ENCODE measurements at places on chromosomes 2 and 18.

- no peak for DNase-seq
Measured at GRCh38 chr2:9285385-9285920, 78.8 kb downstream of the ASAP2 start.

DNA sequence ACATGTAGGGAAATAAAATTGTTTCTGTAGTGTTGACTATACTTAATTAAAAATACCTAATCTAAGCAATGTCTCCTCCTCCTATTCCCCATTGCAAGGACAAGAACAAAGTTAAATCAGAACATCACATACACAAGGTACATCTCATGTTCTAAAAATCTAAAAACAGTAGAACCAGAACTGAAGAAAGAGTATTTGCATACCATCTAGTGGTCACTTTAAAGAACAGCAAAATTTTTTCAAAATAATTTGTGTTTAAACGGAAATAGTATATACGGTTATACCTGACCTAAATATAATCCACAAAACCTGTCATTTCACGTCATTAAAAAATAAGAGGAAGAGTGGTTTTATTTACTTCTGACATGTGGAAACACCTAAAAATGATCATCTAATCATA is 294.3 kb upstream of the KCNH7 start:
- no peak for DNase-seq

DNA sequence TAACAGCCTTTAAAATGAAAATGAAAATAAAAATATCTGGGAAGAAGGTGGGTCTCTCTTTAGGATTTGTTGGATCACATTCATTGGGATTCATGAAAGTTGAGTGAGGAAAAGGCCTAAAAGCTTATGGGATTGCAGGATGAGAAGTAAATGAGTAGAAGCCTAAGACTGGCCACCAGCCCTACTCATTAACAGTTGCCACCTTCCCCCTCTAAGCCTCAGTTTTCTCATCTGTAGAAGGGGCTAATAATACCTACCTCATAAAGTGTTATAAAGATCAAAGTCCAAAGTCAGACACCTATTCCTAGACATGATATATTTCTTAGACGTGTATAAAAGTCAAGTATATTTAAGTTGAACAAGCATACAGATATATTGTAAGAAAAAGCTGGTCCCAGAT is 23.8 kb downstream of the RDH14 start:
- no peak for DNase-seq

GRCh38 chr2:23900541-23901322 is 26.2 kb downstream of the ATAD2B start:
- DNase-seq: peak; percentile 58

DNA sequence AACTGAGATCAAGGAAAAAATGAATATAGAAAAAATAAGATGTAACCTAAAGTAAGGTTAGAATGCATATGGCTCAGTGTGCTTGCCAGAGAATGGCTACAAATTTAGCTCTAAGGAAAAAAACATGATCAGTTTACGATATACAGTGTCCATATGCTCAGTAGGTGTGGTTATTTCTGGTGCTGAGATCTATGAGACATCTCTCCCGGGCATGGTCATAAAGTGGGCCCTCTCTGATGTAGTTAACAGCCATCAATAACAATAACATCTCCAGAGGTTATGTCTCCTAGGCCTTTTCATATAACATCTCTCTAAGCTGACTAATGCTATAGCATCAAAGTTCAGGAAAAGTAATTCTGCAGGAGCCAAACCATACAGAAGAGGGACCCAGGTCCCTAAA is 56.3 kb upstream of the UBE2E3 start:
- no peak for DNase-seq

DNA sequence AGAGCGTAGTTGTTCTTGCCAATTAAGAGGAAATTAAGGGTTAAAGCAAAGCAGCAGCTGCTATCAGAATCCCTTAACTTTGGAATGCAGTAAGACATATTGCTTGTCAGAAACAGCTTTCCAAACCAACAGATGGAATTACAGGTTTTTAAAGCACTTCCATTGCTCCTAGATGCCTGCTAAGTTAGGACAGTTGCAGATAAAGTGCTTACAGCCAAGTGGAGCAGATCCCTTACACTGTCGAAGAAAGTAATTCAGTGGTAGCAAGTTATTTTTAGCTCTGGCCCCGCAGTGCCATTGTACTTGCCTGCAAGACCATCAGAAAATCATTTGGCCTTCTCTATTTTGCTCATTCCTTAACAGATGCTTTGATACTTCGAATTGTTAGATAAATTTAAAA is 5.4 kb downstream of the PDK1 start:
- no peak for DNase-seq

DNA sequence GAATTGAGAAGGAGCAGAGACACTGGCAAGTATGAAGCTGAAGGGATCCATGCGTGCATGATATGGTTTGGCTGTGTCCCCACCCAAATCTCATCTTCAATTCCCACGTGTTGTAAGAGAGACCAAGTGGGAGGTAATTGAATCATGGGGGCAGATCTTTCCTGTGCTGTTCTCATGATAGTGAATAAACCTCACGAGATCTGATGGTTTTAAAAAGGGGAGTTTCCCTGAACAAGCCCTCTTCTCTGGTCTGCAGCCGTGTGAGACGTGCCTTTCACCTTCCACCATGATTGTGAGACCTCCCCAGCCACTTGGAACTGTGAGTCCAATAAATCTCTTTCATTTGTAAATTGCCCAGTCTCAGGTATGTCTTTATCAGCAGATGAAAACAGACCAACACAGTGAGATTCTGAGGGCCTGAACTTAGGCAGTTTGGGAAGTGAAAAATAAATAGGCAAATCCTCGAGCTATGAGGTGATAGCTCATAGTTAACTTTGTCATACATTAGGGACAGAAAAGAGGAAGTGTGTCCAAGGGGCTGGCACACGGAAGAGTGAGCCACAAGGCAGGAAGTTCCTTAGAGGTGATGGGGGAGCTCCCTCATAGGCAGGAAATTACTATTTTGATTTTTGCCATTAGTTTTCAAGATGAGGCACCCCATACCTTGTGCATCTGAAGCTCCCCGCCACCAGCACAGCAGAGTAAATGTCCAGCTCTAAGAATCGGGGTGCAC is 658.8 kb upstream of the ID2 start:
- DNase-seq: no peak

DNA sequence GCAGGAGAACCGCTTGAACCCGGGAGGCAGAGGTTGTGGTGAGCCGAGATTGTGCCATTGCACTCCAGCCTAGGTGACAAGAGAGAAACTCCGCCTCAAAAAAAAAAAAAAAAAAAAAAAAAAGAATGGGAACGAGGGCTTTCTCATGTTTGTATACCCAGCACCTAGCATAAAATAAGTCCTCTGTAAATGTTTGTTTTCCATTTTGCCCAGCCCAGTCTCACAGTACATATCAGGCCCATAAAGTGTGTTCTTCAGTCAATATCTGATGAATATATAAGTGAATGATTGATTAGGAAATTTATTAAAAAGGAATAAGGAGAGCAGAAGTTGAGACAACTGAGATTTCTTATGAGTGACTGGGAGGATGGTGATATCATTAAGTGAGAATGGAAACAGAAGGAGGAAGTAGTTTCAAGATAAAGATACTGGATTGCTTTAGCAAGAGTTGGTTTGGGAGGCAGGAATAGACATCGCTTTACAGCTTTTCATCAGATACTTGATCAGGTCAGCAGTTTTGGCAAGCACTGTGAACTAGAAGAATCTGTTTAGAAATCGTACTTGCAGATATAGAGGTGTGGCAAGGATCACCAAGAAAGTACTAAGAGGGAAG is 327.5 kb downstream of the KIAA1328 start:
- no peak for DNase-seq

GRCh38 chr2:103792042-103792441 is 1030.2 kb downstream of the TMEM182 start:
- no peak for DNase-seq

DNA sequence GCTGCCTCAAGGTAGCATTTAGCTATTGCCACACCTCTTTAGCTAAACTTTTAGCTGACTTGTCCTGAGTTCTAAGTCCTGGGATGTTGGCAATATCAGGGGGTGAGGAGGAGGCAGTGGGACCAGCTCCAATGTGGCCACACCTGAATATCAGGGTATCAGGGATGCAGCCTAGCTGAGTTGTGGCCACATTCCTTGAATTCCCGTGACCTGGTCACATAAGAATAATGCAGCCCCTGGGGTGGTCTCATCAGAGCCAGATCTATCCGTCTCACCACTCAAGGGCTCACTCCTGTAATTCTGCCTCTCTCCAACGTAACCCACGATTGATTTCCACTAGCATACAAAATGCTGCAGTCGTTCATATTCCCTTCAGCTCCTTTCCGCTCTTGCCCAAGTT is 11.6 kb upstream of the TAF1B start:
- DNase-seq: no peak

- DNase-seq: no peak
Measured at GRCh38 chr2:20640411-20641122, 10.3 kb downstream of the HS1BP3 start.

- no peak for DNase-seq
Measured at GRCh38 chr2:96831679-96832078, 12.1 kb downstream of the ANKRD23 start.

GRCh38 chr18:76251691-76252090 is 243.4 kb downstream of the ZNF516 start:
- DNase-seq: no peak

DNA sequence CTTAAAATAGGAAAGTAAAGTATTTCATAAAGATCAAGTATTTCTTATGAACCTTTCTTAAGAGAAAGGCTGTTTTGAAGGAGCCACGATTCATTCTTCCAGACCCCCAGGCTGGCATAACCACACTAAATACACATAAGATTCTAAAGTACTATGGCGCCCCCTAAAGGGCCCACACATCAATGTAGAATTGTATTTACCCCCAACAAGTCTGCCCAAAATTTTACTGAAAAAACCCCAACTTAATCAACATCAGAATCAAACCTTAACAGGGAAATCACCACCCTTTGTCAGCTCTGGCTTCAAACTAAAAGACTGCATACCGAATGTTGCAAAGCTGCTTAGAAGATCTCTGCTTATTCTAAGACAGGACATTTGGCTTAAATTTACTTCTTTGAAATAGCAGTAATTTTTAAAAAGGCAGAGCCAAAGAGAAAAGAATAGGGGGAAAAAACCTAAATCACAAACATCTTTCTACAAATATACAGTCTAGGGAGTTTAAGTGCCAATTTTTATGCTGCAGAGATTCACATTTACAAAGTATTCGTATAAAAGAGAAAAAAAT is 20.4 kb upstream of the BCL2 start:
- no peak for DNase-seq

GRCh38 chr2:174683392-174683759 is 80.9 kb downstream of the CHRNA1 start:
- DNase-seq: no peak

- no peak for DNase-seq
Measured at GRCh38 chr2:33425161-33425560, 51.3 kb upstream of the RASGRP3 start.

- no peak for DNase-seq
Measured at GRCh38 chr2:3388412-3388738, 8.9 kb downstream of the TRAPPC12 start.

- DNase-seq: no peak
Measured at GRCh38 chr2:111675419-111676194, 208.4 kb downstream of the ANAPC1 start.

GRCh38 chr2:20637147-20637546 is 13.8 kb downstream of the HS1BP3 start:
- no peak for DNase-seq

GRCh38 chr2:180657054-180657453 is 323.4 kb upstream of the UBE2E3 start:
- no peak for DNase-seq

DNA sequence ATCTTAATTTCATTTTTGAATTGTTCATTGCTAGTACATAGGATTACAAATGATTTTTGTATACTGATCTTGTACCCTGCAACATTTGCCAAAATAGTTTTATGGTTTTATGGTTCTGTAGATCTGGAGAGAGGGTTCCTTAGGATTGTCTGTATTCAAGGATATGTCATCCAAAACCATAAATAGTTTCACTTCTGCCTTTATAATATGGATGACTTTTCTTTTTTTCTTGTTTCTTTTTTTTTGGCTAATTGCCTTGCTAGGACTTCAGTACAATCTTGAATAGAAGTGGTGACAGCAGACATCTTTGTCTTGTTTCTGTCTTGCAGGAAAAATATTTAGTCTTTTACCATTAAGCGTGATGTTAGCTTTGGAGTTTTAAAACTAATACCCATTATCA is 383.9 kb upstream of the HS6ST1 start:
- no peak for DNase-seq

DNA sequence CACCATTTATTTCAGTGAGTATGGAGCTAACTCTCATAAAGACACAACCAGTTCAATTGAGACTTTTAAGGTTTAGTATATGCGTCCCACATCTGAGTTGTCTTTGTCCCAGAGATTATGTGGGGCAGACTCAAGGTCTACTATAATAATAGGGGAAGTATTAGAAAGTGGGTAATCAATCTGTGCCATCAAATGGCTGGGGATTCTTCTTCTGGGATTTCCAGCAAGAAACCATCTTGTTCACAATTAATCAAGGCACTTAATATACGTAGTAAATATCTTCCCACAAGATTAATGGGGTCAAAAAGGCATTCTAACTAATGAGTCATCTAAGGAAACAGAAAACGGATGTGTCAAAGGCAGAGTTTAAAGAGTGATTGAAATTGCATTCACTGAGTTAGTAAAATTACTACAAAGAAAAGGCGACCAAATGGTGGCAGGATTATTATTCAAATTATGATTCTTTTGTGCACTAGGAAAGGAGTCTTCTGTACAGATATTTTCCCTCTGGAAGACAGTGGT is 179.8 kb upstream of the REG3G start:
- no peak for DNase-seq

DNA sequence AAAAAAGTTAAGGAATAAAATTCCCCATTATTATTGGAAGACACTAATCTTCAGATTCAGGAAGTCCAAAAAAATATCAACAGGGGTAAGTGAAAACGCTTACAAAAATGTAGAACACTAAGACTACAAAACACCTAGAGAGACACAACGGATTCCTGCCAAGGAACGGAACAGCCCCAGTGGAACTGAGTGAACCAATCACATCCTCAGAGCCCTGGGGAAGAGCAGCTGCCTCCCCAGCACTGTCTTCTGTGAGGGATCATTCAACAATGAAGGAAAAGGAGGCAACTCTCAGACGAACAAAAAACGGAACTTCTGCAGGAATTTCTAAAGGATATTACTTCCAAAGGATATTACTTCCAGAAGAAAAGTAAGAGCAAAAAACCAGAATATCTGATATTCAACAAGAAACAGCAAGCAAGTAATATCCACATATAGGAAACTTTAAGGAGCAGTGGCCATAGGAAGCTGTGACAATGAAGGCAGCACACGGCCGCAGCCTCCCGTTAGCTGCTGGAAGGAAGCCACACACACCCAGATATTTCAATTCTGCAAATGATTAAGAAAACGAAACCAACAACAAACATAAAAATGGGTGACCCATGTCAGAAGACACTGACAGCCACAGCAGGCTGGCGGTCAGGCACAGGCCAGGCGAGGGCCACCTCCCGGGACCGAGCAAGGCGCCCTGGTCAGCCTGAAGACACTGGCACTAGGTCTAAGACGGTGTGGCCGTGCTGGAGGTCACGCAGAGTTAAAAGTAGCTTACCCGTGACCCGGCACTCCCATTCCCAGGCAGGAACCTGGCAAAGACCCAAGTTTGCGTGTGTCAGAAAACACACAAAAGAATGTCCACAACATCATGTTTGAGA is 81.8 kb downstream of the HDAC4 start:
- DNase-seq: no peak

GRCh38 chr18:75462178-75462832 is 34.8 kb upstream of the SMIM21 start:
- DNase-seq: no peak

Measured in fibroblast of skin of left biceps (primary cell).